Memory B cell (primary cell): ENCODE measurements at places on chromosomes 6 and 20.

DNA sequence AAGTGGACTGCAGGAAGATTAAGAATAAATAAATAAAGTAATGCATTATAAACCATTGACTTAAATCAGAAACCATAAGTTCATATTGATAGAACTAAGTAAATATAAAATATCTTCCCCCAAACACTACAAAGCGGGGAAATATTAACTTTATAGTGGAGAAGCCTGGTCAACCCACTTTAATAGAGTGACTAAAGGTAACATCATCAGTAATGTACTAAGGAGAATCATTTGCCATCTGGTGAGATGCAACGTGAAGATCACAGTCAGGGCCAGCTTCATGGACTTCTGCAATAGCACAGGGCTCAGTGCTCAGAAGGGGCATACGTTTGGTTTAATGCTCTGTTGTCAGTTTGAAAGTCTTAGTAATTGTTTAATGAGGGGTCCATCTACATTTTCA, 58.8 kb upstream of the CD83 start:
- no peak for DNase-seq

GRCh38 chr6:134021396-134022122, 30.9 kb downstream of the SLC2A12 start:
- DNase-seq, result no peak

- DNase-seq, result no peak
Measured at GRCh38 chr6:109393886-109394281, 11.6 kb upstream of the CD164 start.

- DNase-seq, result no peak
Measured at GRCh38 chr20:54047720-54048119, 22.7 kb downstream of the BCAS1 start.

DNA sequence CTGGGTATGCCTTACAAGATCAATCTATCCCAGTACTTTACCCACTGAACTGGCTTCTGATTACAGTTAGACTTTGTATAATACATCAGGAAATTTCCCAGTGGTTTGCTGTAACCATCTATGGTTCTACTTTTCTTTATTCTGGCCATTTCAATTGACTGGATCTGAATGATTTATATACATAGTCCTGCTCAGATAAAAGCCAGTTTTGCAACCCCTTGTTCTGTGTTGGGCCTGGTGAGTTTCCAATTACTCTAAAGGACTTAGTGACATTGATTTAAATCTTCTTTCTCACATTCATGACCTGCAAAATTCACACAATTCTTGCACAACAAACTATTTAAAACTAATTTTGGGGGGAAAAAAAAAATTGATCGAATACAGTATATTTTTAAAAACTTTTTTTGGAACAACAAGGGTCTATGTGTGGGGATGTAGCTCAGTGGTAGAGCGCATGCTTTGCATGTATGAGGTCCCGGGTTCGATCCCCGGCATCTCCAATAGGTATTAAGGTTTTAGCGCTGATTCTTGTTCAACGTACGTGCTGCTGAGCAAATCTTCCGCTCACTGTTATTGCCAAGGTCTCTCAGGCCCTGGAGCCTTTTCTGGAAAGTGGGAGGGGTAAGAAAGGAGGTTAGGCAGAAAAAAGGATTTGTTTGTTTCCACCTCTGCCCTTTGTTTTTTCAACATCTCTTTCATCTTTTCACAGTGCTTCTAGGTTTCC, 117.5 kb downstream of the GPX5 start:
- DNase-seq, result no peak
